ENCODE measurements at places on chromosomes 5 and 9.

GRCh38 chr5:35477321-35477720 is 140.3 kb upstream of the SPEF2 start:
- DNase-seq, result no peak

DNA sequence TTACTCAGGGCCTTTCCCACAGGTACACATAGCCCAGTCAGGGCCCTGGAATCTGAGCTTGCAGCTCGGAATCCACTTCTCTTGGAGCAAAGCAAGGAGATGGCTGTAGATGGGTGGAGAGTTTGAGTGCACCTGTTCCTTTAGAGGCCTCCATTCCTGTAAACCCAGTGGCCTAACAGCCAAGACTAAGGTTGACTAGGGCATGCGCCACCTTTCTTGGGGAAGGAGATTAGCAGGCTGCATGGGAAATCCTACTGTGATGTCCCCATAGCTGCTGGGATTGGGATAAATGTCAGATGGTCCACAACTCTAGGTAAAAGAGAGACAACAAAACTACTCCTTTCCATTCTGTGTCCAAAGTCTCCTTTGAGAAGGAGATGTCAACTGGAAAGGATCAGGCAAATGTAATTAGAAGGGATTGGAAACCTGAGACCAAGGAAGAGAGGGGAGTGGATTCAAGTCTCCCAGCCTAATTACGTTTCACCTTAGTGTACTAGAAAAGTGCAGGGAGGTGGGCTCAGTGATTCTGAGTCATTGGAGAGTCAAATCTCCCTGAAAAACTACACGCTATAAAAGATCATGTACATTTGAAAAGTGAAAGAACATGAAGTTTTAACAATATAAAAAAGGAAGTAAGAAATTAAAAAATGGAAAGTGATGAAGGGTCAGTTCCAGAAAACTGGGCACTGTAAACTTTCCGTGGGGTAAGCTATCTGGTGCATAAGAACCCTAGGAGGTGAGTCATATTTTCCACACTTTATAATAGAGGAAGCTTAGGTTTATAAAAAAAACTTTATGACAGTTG is 104.2 kb downstream of the SEC61B start:
- DNase-seq, result no peak

DNA sequence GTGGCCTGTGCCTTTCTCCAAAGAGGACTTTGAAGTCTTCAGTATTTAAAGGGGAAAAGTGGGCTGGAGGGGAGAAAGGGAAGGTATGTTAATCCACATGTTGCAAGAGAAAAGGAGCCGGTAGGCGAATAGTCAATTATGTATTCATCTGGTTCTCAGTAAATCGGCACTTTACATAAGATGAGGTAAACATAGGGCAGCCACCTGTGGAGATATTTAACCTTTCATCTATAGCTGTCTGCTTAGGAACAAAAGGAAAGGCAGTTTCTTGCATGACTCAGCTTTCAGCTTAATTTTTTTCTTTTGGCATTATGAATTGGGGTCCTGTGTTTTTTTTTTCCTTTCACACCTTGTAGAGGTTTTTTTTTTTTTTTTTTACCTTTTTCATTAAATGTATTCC is 42.2 kb downstream of the FGD3 start:
- no peak for DNase-seq

GRCh38 chr5:179755022-179755421 is 22.4 kb downstream of the MAML1 start:
- DNase-seq, result no peak

DNA sequence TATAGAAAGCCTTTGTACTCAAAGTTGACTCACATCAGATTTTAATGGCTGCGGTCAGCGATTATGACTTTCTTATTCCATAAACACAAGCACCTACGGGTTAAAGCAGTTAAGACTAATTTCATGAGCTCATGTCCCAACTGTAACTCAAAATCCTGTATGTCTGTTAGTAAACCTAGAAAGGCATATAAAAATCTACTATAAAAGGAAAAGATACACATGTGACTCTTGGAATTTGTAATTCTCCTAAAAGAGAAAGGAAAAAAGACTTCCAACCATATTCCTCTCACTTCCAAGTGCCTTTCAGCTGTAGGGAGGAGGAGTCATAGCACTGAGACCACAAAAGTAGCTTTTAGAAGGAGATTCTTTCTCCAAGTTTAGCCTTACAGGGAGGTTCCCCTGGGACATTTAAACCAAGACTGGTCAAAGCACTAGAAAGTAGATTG is 129.1 kb downstream of the EBF1 start:
- no peak for DNase-seq

All from activated naive CD4-positive, alpha-beta T cell treated with anti-CD3 and anti-CD28 coated beads, Interleukin-2, amount 50 U/mL, for 16 hours (primary cell).